Stimulated activated CD4-positive, alpha-beta T cell treated with anti-CD3 and anti-CD28 coated beads, Interleukin-15, amount 100 ng/mL, for 24 hours (primary cell): ENCODE measurements at places on chromosomes 7 and 10.
A peak's percentile ranks its signal among the peaks of the same experiment; 100 is the strongest.

DNA sequence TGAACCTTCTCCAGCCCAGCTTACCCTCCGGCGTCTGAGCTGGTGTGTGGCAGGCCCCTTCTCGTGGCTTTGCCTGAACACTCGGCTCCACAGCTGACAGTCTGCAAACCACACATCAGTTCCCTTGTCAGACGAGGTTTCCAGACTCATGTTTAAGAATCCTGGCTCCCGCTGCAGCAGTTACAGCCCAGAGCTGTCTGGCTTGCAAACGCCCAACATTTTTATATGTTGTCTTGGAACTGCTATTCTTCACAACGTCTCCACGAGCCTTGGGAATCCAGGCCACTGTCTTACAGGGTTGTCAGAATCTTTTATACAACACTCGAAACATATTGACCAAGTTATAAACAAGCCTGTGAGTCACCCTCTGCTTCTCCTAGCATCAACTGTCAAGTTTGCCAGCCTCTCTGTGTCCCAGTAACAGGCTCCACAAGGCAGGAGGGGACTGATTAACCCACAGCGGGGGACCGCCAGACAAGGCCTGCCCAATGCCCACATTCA, 68.1 kb downstream of the TNS3 start:
- DNase-seq, result no peak

GRCh38 chr10:88491314-88491713, 91.8 kb downstream of the RNLS start:
- no peak for DNase-seq

DNA sequence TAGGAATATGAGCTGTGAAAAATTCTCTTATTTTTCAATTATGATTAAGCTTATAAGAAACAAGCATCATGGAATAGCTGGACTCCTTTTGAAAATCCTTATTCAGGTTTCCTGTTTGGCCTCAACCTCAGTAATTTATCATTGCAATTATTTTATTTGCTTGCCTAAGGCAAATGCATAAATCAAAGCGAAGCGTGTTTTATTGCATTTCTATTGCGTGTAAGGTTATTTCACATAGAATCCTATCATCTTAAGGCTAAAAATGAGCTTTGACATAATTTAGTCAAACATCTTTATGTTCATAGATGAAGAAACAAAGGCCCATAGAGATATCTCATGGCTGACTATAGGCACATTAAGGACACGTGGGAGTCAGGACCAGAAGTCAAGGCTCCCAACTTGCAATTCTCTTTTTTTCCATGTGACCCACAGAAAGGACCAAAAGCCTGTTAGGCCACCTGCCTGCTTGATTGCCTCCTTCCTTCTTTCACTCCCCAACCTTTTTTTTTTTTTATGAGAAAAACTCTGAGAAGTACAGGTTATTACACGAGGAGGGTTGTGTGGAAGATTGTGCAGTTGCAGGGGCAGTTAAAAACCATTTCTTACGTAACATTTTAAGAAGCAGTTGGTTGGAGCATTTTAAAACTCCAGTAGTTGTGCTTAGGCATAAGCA, 261.0 kb downstream of the HDAC9 start:
- DNase-seq, result no peak

DNA sequence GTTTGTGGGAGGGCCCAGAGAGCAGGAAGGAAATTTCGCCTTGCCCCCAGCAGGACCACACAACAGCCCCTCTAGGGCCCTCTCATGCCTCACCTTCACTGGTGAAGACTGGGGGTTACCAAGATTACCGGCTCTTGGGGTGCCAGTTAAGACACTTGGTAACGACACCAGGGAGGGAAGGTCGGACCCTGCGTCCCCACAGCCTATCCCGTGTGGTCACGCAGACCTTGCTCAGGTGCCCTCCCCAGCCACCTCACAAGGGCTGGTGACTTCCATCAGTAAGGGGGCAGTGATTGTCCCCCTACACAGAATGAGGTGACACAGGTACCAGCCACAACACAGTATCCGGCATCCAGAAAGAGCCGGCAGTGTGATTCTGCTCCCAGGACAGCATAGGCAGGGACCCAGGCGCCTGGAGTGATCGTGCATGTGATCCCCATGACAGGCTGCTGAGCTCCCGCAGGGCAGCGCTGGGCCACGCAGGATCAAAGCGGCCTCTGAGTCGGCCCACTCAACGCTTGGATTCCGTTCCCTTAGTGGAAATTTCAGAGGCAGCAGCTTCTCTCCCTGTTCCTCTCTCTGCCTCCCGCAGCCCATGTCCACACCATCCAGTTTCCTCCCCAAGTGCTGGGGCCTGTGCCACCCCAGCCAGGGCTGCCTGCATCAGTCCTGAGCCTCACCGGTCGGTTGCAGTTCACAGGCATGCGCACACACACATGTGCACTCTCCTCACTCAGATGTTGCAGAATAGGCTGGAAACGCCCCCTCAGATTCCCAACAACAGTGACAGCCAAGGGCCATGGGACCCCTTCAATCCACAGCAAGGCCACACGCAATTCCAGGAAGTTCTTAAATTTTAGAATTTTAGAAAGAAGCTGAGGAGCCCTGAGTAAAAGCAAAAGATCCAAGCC, 35.8 kb downstream of the CAMK2B start:
- DNase-seq, result peak; percentile 0

GRCh38 chr7:493661-494251, 25.9 kb downstream of the PDGFA start:
- no peak for DNase-seq

DNA sequence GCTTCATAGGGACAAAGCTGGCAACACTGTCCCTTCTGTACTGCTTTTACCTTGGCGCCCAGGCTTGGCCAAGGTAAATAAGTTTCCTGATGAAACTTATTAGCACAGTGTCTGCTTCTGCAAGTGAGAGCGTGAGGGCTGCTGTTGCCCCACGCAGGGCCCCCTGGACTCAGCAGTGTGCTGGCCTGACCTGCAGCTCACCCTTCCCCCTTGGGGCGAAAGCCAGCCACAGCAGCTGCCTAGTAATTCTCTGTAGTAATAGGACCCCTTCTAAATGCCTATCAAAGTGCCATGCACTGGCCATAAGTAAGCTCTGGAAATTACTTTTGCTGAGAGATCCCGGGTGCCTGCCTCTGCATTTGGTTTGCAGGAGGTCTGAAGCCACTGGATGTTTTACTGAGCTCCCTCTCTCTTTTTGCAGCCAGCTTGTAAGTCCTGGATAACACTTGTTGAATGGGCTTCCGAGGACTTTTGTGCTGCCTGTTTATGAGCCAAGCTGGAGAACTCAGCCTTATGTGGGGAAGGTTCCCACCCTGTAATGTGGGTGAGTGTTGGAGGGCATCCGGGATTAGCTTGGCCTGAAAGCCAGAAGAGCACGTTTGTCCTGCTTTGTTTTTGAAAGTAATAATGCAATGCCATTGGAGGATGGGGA, 293.9 kb downstream of the C7orf25 start:
- DNase-seq, result no peak

DNA sequence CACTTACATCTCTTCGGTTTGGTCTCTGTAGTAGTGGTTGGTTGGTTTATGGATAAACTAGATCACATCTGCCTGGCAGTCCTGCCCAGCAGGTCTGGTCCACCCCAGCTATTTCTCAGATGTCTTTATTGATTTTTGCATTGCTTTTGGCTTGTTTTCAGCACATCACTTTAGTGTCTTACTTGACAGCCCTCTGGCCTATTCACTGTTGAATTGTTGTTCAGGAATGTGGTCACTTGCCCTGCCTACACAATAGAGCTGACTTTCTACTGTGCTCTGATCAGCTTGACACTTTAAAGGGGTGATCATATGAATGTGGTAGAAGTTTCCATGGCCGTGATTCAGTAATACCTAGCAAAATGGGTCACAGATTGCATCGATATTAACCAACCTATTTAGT, 719.2 kb upstream of the LRRN3 start:
- no peak for DNase-seq

- DNase-seq, result no peak
Observed at GRCh38 chr7:131503639-131504038, 52.8 kb downstream of the PODXL start.

DNA sequence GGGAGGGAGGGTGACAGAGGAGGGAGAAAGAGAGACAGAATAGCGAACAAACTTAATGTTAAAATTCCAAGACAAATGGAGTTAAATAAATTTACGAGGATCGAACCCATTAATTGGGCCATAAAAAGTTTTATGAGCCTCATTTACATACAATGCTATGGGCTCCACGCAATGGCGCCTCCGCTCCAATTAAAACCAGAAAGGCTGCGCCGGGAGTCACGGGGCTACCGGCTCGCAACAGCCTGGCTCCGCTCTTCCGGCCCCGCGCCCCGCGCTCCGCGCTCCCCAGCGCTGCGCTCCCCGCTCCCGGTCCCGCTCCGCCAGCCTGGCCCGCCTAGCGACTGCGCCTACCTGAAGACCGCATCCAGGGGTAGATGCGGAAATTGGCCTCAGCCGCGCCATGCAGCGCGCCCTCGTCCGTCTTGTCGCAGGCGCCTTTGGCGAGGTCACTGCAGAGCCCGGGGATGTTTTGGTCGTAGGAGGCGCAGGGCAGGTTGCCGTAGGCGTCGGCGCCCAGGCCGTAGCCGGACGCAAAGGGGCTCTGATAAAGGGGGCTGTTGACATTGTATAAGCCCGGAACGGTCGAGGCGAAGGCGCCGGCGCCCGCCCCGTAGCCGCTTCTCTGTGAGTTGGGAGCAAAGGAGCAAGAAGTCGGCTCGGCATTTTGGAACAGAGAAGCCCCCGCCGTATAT, 513 bp downstream of the HOXA7 start:
- no peak for DNase-seq

- DNase-seq, result no peak
Observed at GRCh38 chr7:69531050-69531449, 67.2 kb upstream of the AUTS2 start.

DNA sequence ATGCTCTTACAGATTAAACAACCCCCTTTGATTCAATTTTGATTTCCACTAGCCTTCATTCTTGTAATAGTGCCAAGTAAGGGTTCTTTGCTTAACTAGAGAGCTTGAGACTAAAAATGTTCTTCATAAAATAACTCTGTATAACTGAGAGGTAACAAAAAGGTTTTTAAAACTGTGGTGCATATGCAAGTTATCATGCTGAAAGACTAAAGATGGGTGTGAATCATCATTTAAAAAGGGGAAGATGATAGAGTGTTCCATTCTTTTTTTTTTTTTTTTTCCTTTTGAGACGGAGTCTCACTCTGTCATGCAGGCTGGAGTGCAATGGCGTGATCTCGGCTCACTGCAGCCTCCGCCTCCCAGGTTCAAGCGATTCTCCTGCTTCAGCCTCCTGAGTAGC, 11.1 kb downstream of the MDFIC start:
- DNase-seq, result no peak

DNA sequence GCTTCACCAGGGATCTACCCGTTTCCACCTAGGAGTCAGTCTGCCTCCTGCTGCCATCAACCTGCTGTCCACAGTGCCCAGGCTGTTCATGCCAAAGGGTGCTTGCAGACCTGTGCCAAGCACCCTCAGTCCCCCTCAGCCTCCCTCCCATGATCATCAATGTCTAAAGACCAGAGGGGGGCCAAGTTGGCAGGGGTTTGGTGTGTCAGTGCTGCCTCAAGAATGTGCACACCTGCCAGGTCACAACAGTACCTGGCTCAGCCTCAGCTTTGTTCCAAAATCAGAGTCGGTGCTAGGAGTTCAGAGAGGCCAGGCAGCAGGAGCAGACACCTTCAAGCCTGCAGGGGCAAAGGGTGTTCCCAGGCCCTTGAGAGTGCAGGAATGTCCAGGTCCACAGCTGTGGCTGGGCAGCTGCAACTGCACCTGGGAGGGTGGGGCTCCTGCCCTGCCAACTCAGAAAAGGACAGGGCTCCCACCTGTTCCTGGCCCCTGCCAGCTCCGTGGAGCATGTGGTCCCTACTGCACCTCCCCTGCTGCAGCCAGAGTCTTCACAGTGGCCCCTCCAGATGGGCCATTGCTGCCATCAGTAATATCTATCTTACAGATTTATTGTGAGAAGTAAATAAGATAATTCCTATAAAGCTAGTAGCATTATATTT, 219.5 kb downstream of the POLR1F start:
- no peak for DNase-seq

- DNase-seq, result peak; percentile 22
Observed at GRCh38 chr7:151382079-151382885, 27.6 kb downstream of the WDR86 start.
